Astrocyte of the hippocampus (primary cell): ENCODE measurements at places on chromosomes 16 and 17.
A peak's percentile ranks its signal among the peaks of the same experiment; 100 is the strongest.

- DNase-seq: peak; percentile 30
These were observed 19.5 kb downstream of the RAP1GAP2 start for GRCh38 chr17:2815781-2816185.

GRCh38 chr16:50809561-50809960 is 67.7 kb downstream of the CYLD start:
- DNase-seq: no peak

GRCh38 chr16:55437625-55438024 is 41.4 kb upstream of the MMP2 start:
- no peak for DNase-seq

DNA sequence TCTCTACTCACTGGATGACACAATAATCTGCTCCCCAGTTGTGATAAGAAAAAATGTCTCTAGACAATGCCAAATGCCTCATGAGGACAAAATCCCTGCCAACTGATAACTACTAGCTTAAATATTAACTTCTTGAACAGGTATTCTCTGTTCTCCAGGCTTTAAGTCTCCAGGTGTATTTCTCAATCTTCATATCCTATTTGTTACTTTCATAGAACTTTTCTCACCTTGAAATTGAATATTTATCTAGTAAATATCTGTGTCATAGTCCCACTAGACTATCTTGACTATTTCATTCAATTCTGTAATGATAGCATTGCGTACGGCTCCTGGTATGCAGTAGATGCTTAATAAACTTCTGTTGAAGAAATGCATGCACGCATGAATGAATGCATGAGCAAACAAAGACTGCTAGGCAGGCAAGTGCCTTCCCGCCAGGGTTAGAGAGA is 15.9 kb downstream of the HSD17B2 start:
- no peak for DNase-seq

DNA sequence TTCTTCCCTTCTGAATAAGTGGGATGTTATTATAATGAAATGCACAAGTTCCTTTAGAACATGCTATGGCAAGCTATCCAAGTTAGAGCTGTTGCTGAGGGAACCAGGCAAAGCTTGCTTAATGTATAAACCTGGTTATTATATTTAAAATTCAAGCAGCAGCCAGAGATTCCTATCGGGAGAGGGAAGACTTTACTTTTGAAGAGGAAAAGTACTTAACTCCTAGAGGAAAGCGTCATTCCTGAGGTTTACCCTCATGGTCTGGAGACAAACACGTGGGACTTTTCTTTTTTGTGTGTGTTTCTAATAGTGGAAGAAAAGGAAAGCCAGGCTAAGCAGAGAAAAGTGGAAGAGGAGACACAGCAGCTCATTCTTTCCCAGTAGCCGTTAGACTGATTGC is 39.9 kb upstream of the MYH10 start:
- no peak for DNase-seq

DNA sequence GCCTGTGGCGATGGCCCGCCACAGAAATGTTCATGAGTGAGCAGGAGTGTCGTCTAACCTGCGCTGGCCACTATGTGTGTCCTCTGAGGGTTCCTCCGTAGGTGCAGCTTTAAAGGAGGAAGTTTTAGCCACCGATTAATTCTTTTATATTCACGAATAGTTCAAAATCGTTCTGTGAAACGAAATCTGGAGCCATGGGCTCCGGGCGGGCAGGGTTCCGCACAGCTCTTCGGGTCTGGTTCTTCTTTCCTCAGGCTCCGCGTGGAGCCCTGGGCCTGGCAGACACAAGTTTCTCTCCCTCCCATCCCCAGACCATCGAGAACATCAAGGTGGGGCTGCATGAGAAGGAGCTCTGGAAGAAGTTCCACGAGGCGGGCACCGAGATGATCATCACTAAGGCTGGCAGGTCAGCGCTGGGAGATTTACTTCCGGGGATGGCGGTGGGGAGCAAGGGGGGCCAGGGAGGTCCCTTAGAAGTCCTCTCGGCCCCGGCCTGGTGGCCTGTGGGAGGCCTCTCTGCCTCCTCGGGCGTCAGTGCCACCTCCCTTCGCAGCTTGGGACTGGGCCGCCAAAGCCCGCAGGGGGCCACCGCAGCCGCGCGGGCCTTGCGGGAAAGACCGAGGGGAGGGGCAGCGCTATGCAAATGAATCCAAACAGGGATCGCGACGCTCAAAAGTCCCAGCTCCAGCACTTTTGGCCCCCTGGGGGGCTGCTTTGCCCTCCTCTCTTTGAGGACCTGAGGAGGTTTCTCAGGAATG is 5.2 kb downstream of the TBX4 start:
- DNase-seq: no peak

- no peak for DNase-seq
These were observed 41.5 kb upstream of the ETV4 start for GRCh38 chr17:43587647-43588046.

DNA sequence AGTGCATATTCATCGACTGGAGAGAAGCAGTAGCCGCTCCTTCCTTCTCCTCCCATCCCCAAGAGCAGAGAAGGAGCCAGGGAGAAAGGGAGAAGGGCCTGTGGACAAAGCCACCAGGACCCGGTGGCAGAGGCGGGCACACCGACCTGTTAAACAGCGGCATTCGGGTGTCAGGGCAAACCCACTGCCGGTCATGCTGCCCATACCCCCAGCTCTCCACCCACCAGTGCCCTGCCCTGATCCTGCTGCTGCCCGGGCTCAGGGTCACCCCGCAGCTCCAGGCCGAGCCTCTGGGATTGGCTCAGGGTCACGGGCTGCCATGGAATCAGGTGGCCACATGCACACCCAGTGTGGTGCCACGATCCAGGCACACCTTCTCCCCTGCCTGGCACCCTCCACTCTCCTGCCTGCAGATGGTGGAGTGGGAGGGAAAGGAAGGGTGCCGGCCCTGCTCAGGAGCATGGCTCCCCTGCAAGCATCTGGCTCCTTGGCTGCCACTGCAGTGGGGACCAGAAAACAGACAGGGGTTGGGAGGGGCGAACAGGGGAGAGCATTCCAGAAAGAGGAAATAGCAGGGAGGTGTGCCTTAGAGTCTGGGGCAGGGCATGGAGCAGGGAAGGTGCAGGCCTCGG is 18.3 kb upstream of the RASD1 start:
- no peak for DNase-seq

GRCh38 chr17:64661726-64661975 is 456 bp downstream of the SMURF2 start:
- DNase-seq: no peak

GRCh38 chr17:11935734-11936406 is 61.4 kb downstream of the ZNF18 start:
- peak; percentile 80 for DNase-seq

GRCh38 chr17:73936908-73937627 is 266.4 kb upstream of the RPL38 start:
- no peak for DNase-seq

DNA sequence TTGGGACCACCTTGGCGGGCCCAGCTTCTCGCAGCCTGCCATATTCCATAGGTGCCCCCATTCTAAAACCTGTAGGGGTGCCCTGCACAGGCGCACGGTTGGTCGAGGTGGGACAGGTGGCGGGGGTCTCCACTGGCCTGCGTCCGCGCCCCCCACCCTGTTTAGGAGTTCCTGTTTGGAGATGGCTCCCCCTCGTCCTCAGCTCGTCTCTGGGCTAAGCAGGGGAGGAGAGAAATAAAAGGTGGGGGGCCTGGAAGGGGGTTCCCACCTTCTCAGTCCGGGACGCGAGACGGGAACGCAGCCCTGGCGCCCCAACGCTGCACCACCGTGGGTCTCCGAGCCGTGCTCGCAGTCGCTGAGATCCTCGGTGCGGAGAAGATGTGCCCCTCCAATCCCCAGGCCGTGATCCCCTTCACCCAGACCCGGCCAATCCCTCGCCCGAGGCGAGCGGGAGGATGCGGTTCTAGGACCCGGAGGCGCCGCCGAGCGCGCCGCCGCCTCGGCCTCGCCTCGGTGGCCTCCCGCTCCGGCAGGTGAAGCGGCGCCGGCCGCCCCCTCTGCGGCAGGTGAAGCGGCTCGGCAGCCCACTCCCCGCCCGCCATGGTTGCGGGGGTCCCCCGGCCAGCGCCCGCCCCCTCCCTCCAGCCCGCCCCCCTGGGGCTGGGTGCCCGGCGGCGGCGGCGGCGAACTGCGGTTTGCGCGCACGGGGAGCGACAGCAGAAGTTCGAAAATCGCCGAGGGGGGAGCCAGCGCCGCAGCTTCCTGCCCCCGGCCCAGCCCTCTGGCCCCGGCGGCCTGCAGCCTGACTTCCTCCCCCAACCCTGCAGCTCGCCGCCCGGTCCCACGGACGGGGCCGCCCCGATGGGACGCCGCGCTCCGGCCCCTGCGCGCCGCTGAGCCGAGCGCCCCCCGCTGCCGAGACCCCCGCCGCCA is at the start of gene FMNL1:
Gene FMNL1 (plus strand): TSS at position 805 of the 933 bp plus-strand sequence. CDS start 240 bp downstream, outside the sequence.
- peak; percentile 45 for DNase-seq

- no peak for DNase-seq
These were observed 29.2 kb upstream of the FASN start for GRCh38 chr17:82127315-82127595.

DNA sequence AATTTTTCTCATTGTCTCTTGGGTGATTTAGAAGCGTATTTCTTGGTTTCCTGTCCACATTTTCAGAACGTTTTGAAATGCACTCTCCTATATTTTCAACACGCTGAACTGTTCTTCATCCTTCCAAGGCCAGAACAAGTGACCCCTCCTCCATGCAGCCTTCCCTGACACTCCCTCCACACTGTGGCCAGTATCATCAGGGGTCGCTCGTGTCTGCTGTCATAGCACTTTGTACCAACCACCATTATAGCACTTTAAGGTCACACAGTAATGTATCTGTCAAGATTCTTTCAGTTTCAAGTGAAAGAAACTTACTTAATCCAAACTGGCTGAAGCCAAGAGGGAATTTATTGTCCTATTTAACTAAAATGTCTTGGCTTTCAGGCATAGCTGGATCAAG is 17.5 kb upstream of the IL21R start:
- no peak for DNase-seq

- peak; percentile 62 for DNase-seq
These were observed 89.7 kb downstream of the MARCHF10 start for GRCh38 chr17:62718429-62718828.

DNA sequence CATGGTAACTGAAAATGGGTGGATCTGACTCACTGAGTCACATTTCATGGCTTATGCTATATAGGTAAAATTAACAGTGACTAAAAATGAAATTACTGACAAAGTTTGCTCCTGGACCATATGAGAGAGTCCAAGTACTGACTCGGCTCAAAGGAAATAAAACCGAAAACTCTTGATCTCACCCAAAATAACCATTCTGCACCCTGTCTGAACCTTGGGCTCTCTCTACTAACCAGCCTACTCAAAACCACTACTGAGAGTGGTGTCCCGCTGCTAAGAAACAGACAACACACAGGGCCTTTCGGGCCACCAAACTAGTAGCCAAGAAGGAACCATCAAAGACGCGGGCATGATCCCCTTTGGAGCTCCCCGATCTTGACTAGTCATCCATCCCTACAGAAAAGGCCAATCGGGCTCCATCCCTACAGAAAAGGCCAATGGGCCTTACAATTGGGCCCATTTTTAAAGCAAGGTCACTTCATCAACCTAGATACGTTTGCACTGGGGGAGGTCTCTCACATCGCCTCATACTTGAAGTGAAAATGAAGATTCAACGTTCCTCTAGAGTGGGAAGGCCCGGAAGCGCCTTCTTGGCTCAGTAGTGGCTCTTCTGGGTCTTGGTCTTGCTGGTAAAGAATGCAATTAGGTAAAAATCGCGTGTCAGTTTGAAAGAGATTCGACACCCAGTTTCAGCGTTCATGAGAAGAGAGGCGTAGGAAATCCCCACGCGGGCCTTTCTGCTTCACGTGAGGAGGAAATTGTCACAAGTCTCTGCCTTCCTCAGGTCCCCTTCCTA is 720 bp upstream of the ZPBP2 start:
- DNase-seq: no peak

DNA sequence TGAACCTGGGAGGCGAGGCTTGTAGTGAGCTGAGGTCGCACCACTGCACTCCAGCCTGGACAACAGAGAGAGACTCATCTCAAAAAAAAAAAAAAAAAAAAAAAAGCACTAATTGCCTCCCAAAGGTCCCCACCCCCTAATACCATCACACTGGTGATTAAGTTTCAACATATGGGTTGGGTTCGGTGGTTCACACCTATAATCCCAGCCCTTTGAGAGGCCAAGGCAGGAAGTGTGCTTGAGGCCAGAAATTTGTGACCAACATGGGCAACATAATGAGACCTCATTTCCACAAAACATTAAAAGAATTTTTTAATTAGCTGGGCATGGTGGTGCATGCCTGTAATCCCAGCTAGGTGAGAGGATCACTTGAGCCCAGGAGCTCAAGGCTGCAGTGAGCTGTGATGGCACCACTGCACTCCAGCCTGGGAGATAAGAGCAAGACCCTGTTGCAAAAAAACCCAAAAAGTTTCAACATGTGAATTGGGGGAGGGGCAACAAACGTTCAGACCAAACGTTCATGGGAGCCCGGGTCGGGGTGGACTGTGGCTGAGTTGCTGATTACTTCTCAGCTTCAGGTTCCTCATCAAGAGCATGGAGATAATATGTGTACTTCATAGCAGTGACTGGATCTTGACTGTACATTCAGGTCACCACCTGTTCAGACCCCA is 62.1 kb upstream of the NOL11 start:
- DNase-seq: no peak

GRCh38 chr16:77960766-77961165 is 61.6 kb upstream of the CLEC3A start:
- DNase-seq: peak; percentile 36

- DNase-seq: no peak
These were observed 16.5 kb downstream of the DBNDD1 start for GRCh38 chr16:90002759-90003158.

- peak; percentile 97 for DNase-seq
These were observed 28.8 kb downstream of the ABCC12 start for GRCh38 chr16:48126801-48127644.

- peak; percentile 46 for DNase-seq
These were observed 825 bp downstream of the METTL9 start for GRCh38 chr16:21600031-21600773.
